Activated CD4-positive, alpha-beta T cell treated with anti-CD3 and anti-CD28 coated beads, Interleukin-2, amount 50 U/mL, for 16 hours (primary cell): ENCODE measurements at places on chromosomes 7 and 10.
A peak's percentile ranks its signal among the peaks of the same experiment; 100 is the strongest.

- peak; percentile 46 for DNase-seq
Measured at GRCh38 chr7:148883266-148884048, 634 bp downstream of the EZH2 start.

GRCh38 chr10:86716466-86716865 is 40.0 kb upstream of the BMPR1A start:
- no peak for DNase-seq

- no peak for DNase-seq
Measured at GRCh38 chr7:33909318-33909717, 4.0 kb downstream of the BMPER start.

GRCh38 chr10:24989867-24990266 is 26.1 kb downstream of the ENKUR start:
- no peak for DNase-seq

GRCh38 chr10:71905164-71905563 is 54.1 kb upstream of the PSAP start:
- no peak for DNase-seq

GRCh38 chr10:31274310-31274709 is 44.7 kb upstream of the ZEB1 start:
- no peak for DNase-seq

DNA sequence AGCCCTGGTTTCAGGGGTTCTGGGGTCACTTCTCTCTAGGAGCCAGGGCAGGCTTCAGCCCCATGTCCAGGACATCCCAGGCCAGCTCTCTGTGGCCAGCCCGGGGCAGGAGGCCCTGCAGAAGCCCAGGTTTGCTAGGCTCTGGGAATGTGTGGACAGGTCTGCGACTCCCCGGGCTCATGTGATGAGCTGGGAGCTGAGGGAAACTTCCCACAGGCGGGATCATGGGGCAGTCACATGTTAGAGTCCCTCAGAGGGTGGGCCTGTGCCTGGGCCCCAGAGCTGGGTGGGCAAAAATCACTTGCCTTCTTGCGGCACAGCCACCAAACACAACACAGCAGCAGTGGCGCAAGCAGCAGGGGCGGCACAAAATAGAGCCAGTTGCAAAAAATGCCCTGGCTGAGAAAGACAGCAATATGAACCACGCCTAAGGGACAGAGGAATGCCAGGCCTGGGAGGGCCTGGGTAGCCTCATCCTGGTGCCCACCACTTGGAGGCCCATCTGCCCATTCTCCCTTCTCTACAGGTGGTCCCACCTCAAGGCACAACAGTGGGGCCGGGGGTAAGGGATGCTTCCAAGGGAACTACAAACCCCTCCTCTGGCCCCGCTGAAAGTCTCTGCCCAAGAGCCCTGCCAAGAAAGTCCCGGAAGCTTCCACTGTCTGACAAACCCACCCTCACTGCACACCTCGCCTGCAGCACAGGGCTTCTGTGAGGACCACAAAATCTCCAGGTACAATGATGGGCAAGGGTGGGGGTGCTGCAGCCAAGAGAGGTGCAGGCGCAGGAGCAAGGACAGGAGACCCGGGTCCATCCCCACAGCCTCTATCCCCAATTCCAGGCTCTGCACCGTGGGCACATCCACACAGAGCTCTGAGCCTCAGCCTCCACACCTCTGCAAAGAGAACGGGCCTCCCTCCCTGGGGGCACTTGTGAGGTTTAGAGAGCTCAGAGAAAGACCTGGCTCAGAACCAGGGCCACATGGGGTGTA is 34.6 kb upstream of the ANTXRL start:
- DNase-seq = no peak

- no peak for DNase-seq
Measured at GRCh38 chr10:22911889-22912762, 15.7 kb upstream of the ARMC3 start.

GRCh38 chr10:127198721-127199120 is 2.3 kb upstream of the INSYN2A start:
- no peak for DNase-seq

GRCh38 chr7:101832205-101832631 is 14.8 kb downstream of the CUX1 start:
- DNase-seq = no peak

GRCh38 chr7:69095649-69096048 is 502.6 kb upstream of the AUTS2 start:
- DNase-seq = no peak

DNA sequence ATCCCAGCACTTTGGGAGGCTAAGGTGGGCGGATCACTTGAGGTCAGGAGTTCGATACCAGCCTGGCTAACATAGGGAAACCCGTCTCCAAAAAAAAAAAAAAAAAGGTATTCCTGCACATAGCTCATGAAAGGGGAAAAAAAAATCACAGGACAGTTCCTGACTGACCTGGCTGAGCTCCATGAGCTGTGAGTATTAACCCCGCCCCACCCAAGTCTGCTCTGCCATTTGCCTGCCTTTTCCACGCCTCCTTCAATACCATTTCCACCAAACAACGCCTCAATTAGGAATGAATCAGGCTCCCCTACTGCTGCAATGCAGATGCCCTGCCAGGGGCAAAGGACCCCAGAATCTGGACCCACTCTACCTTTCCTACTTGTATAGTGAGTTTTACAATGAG is 55.0 kb downstream of the PDIA4 start:
- DNase-seq = no peak

DNA sequence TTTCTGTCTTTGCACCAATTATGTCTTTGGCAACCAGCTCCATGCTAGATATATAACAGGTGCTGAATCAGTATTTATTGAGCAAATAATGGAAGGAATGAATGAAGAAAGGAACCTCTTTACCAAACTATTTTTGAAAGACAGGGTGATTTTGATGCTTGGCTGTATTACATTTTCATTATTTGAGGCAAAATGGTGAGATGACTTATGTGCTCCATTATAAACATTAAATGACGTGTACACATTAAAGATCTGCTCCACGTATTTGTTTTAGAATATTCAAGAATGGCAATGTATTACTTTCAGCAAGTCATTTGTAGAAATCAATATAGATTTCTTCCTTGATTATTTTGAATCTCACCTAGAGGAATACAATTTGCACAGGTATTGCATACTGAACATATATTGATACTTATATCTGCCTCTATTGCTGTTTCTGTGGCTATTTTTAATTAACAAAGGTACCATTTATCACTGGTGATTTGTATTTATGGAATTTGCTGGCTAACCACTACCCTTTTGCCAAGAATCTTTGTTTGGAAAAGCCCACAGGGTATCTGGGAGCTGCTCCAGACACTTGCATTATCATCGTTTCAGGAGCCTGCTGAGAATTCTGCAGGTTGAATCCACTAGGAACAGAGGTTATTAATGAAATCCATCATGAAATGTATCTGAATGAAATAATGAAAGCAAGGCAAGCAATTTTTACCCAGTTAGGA is 92.2 kb downstream of the SEMA3C start:
- no peak for DNase-seq

- DNase-seq = peak; percentile 44
Measured at GRCh38 chr10:128263891-128264688, 137.9 kb upstream of the MKI67 start.

- DNase-seq = peak; percentile 9
Measured at GRCh38 chr10:104391150-104391968, 37.7 kb downstream of the CFAP58 start.

GRCh38 chr10:60138842-60139241 is 232.5 kb upstream of the CCDC6 start:
- DNase-seq = no peak

DNA sequence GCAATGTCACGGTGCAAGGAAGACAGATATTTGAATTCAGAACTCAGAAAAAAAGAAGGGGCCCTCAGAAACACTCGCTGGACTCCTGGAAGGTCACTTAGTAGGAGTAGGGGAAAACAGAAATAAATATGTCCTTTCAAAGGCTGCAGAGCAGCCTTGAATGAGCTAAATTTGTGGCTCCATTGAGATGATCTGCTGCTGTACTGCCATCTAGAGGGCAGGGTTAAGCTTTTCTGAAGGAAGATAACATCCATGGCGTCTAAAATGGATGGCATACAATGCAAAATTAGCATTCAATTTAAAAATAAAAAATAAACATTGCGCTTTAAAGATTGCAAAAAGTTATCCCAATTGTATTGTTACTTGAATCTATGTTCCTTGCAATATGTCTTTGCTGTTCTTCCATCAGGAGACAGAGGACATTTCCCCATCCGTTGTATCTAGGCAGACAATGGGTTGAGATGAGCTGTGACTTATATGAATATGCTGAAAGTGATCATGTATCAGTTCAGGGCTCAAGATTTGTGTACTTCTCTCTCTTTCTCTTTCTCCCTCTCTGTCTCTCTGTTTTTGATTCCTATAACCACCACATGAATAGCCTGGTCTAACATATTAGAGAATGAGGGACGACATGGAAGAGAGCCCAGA is 642.2 kb downstream of the SH2D4B start:
- DNase-seq = peak; percentile 2

GRCh38 chr7:4830176-4830575 is 31.7 kb downstream of the PAPOLB start:
- peak; percentile 68 for DNase-seq

- no peak for DNase-seq
Measured at GRCh38 chr10:49388161-49388560, 7.7 kb downstream of the DRGX start.

DNA sequence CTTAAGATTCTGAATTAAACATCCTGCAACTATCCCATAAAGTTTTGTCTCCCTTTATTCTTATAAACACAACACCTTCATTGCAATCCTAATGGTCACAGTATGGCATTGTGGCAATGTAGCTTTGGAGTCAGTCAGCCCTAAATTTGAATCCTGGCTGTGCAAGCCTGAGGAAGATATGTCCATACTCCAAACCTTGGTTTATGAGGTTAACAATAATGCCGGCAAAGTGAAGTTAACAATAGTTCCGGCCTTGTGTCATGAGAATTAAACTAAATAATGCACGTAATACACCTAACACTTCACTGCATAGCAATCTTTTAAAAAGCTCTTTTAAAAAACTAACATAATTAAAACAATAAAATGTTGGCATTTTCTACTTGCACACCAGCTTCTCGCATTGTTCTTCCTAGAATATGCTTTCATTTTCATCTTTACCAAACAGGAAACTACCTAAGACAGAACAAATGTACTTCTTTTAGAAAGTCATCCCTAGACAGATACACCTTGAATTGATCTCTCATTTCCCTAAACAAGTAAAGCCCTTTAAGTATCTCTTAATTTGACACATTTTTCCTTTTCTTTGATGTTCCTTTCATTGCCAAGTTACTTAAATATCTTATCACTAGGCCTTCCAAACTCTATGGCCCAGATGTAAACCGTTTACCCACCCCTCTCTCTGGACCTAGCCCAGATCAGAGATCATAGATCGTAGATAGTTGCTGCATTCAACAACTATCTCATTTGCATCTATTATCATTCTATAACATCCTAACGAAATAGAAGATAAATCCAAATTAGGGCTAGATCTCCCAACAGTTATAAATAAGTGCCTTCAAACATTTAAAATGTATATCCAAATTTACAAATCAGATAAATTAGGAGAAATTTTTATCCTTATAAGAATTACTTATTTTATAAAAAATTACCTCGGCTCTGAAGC is 66.7 kb downstream of the CREB3L2 start:
- peak; percentile 56 for DNase-seq

GRCh38 chr7:155987681-155988235 is 175.5 kb upstream of the SHH start:
- no peak for DNase-seq

DNA sequence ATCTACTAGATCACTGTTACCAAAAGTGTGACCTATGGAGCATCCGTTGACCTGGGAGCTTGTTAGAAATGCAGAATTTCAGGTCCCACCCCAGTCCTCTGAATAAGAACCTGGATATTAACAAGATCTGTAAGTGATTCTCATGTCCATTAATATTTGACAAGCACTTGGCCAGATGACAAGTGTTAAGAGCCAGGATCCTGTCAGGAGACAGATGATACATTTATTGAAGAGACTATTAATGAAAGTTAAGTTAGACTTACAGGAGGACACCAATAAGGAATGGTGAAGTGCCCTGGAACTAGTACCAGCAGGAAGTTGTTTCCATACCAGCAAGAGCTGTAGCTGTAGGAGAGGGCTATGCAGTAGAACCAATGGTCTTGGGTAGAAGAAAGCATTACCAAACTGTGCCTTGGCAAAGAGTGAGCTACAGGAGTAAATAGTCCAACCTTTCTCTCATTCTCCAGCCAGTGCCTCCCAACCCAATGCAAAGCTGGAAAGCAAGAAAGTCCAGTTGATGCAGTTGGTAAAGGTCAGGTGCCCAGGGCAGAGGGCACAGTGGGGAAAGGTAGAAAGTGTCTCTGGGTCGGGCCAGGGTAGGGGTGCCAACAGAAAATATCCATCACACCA is 35.3 kb upstream of the ADD3 start:
- DNase-seq = no peak

DNA sequence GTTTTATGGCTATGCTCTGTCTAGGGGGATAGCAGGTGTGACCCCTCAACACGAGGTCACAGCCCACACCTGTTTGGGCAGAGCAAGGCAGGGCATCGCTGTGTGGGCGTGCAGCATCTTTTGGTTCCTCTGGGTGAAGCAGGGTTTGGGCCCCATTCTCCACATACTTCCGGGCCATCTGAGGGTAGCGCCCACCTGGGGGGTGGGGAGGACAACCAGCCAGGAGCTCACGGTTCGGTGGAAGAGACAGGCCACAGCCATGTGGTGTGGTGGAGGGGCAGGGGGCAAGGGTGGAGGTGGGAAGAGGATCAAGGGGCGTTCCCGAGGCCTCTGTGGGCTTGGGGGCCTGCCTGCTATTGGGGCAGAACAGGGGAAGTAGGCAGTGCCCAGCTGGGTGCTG is 2.4 kb downstream of the SH2B2 start:
- DNase-seq = no peak

- DNase-seq = no peak
Measured at GRCh38 chr10:130404476-130405055, 268.4 kb downstream of the GLRX3 start.

GRCh38 chr7:76054123-76055120 is 6.5 kb downstream of the MDH2 start:
- DNase-seq = peak; percentile 41

- DNase-seq = no peak
Measured at GRCh38 chr7:10718768-10719167, 254.9 kb upstream of the PHF14 start.

GRCh38 chr7:43291789-43292188 is 179.3 kb downstream of the HECW1 start:
- DNase-seq = no peak

GRCh38 chr10:121002586-121003205 is 151.5 kb downstream of the WDR11 start:
- DNase-seq = no peak

- DNase-seq = no peak
Measured at GRCh38 chr10:87845624-87845998, 17.7 kb downstream of the KLLN start.
